Caudate nucleus (tissue), 63 donors: ENCODE measurements at places on chromosomes 11 and 22.

DNA sequence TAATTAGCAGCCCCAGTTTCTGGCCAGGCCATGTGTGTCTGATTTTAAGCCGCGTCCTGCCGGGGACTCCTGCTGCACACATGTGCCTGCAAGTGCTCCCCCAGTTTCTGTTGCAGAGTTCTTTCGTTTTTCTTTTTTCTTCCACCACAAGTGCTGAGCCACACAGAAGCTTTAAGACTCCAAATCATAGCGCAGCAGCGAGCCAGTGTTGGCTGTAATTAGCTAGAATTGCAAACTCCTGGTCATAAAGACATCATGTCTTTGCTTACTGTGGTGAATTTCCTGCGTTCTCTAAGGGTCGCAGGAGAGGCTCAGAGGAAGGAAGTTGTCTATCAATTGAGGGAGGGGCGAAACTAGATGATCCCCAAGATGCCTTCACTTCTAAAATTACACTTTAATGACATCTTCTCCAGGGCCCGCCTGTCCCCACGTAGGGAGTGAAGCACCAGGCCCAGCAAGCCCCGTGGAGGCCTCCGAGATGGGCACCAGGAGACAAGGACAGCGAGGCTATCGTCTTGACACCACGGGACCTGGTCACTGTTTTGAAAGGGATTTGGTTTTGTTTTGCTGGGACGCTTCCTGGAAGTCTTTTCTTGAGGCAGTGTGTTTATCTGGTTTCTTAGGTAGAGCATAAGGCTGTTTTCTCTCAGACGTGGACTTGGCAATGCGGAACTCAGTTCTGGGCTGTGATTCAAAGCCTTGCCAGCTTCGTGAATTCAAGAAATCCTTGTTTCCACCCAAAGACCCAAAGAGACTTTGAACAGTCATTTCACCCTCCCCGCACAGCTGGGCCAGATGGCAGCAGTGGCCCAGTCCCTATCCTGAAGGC is 71.8 kb downstream of the UBASH3B start:
- DNase-seq: no peak

DNA sequence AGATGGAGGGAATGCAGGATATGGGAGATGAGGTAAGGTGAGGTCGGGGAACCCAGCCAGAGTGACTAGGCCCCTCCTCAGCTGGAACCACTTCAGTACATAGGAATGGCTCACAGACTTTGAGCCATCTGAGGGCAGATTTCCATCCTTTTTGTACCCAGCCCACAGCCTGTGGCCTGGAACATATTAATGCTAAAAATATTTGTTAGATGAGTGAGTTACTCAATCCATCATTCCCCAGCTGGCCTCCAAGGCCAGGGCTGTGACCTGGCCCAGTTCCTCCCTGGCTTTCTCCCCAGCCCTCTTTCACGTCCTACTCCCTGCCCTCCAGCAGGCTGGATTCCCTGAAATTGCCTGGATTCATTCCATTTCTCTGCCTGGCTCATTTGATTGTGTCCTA is 57.2 kb upstream of the PRDM11 start:
- DNase-seq: no peak

DNA sequence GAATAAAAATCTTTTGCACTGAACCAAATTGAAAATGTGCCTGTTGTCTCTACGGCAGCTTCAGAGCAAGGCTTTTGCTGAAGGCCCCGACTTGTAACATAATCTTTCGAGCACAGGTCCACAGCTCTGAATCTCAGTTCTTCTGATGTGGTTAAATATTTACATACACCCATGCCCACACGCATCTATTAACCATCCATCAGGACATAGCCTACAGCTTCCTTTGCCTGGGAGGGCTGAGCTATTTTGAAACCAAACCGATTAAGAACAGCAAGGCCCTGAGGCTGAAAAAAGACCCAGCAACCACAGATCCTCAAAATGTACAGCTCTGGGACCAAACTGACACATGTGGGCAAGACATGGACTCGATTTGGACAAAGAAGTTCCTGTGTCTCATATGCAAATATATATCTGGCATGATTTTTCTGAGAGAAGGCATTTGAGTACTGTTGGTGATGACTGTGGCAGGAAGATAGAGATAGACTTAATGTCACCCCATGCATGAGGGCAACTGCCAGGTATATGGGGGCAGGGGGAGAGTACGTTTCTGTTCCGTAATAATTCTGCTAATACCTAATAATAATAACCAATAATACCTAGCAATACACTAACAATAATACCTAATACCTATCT is 322.7 kb upstream of the PLET1 start:
- no peak for DNase-seq

DNA sequence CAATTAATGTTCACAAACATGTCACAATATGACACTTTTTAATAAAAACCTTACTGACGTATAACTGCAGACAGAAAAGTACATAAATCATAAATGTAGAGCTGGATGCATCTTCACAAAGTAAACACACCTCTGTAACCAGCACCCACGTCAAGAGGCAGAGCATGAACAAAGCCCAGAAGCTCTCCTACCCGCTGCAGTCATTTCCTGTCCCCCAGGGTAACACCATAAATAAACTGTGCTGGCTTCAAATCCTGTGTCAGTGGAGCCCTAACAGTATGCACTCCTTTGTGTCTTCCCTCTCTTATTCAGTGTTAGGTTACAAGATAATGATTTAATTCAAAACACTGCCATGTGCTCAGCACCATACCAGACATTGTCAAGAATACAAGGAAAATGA is 5.7 kb downstream of the SYT13 start:
- no peak for DNase-seq

GRCh38 chr11:24064309-24064903 is 432.4 kb upstream of the LUZP2 start:
- DNase-seq: no peak

GRCh38 chr11:76597533-76598425 is 72.8 kb downstream of the LRRC32 start:
- no peak for DNase-seq

DNA sequence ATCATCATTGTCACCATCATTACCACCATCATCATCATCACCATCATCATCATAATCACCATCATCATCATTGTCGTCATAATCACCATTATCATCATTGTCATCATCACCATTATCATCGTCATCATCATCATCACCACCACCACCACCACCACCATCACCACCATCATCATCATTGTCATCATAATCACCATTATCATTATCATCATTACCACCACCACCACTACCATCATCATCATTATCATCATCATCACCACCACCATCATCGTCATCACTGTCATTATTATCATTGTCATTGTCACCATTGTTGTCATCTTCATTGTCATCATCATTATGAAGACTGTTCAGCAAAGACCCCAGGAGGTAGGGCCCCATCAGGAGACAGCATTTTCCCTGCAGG is 33.3 kb downstream of the SMIM38 start:
- no peak for DNase-seq

GRCh38 chr22:20955548-20955947 is 11.5 kb upstream of the AIFM3 start:
- DNase-seq: no peak

DNA sequence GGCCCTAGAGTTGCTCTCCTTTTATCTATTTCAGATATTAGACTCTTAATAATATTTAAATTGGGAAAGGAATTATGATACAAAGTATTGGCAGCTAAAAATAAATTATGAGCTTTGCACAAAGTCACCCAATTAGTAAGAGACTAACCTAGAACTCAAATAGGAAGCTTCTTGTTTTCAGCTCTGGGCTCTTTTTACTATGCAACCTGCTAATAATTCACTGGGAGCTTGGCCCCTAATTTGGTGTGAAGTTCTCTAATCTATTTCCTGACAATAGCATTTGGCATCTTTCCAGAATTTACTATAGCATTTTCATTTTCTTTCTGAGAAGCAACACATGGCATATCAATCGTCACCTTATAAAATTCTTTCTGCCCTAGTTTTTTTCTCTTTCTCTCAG is 727.7 kb upstream of the ANO5 start:
- DNase-seq: no peak

GRCh38 chr11:56404393-56404792 is 8.1 kb upstream of the OR5AL1 start:
- DNase-seq: no peak

DNA sequence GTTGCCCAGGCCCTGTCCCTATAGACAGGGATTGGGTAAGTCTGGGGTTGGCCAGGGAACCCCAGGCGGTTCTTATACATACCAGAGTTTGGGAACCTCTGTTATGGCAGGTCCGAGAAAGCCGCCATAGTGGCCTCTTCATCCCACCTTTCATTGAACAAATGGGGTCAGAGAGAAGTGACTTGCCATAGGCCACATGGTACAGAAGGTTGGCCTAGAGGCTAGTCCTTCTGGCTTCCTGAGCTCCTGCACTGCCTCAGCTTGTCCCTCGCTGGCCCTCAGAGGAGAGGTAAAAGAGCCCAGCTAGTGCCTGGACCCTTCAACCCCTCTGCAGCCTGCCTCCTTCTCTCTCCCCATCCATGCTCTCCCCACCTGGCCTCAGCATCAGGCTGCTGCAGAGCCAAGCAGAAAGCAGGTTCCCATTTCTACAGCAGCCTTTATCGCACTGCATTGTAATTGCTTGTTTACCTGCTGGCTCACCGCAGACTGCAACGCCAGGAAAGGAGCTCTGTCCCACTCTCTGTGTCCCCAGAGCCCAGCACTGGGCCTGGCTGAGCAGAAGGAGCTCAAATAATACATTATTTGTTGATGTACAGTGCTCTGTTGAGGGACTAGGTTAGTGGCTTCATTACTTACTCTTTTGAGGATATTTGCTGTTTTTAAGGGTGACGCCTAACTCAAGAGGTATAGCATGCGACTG is 103.6 kb downstream of the TRIM29 start:
- no peak for DNase-seq

DNA sequence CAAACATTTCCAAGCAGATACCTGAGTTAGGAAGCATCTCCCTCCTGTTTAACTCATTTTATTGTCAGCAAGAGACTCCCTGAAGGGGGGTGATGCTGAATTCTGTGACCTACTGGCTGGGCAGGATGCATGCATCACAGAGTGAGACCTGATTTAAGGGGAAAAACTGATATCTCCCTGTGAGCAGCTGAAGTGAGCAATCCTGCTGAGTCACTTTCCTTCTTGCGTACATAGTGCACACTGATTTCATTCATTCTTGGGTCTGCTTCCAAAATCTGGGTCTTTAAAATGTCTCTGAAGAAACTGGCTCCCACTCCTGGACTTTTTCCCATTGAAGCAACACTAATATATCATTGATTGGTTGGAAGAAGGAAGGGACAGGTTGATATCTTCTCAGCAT is 23.3 kb downstream of the P4HA3 start:
- no peak for DNase-seq

DNA sequence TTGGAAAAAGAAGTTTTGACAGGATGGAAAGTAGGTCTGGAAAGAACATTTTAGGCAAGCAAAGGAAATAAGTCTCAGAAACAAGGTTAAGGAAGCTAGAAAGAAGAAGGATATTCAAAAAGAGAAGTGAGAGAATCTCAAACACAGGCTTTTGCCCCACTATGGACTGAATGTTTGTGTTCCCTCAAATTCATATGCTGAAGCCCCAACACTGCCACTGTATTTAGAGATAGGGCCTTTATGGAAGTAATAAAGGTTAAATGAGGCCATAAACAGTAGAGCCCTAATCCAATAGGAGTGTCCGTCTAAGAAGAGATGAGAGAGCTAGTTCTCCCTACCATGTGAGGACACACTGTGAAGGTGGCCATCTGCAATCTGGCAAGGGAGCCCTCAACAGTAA is 20.6 kb upstream of the RPS13 start:
- no peak for DNase-seq

DNA sequence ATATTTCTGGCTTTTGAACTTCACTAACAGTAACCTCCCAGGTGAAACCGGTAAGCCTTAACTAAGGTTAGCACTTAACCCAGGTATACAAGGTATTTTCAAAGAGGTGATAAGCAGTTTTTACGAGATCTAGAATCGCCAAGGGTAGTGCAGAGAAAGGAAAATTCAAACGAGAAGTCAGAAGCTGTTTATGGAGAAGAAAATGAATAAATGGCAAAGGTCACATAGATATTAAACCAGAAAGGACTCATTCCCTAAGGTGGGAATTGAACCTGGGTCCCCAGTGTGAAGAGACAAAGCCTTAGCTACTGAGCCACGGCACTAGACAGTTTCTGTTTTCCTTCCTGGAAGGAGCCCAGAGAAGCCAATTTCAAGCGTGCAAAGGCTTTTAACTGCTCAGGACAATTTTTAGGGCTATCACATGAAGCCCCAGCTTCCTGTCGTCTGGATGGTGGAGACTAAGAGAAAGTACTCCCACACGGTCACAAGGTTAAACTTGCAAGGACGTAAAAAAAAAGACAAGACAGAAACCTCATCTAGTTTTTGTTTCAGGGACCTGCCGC is 5.7 kb upstream of the C1QTNF6 start:
- DNase-seq: no peak

DNA sequence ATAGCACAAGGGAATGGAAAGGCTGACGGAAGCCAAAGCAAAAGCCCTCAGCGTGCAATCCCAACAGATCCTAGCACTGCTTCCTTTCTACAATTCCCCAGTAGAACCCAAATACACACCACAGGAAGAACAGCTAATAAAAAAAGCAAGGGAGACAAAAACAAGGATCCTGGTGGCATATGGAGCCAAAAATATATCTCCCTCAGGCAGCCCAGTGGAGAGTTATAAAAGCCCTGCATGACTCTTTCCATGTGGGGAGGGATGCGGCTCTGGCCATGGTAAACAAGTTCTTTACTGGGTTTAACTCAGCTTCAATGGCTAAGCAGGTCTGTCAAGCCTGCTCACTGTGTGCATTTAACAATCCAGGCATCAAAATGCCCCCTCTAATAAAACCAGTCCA is 88.1 kb downstream of the PIWIL4 start:
- no peak for DNase-seq

GRCh38 chr11:34278693-34279297 is 79.0 kb downstream of the ABTB2 start:
- DNase-seq: no peak

DNA sequence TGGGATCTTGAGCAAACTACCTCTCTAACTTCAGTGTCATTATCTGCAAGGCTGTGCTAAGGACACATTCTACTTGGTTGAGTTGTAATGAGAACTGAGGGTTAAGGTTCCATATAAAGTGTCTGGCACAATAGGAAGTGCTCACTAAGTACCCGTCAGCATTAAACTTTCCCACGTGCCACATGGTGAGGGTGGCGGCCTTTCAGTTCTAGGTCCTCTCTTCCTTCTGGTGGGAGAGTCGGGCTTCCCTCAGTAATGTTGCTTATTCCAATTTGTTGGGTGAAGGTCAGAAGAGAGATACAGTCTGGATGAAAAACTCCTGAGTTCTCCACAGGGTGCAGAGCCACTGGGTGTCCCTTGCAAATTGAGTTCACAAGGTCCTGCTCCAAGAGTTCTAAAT is 4.6 kb upstream of the CD6 start:
- DNase-seq: no peak

GRCh38 chr11:134044514-134045284 is 24.2 kb upstream of the JAM3 start:
- DNase-seq: peak; percentile 65

GRCh38 chr22:45650721-45651120 is 20.9 kb upstream of the ATXN10 start:
- DNase-seq: no peak
